ENCODE measurements at places on chromosomes 11 and 22. TPM values are rescaled to one million over a fixed set of nuclear protein-coding genes. Genes with fewer than 3 reads are reported as not detected.
A peak's percentile ranks its signal among the peaks of the same experiment; 100 is the strongest.

The FADS1 gene
- 0.55 TPM for total RNA-seq

The DDX10 gene
- 21.1 TPM for total RNA-seq

The DDX25 gene
- not detected for total RNA-seq

DNA sequence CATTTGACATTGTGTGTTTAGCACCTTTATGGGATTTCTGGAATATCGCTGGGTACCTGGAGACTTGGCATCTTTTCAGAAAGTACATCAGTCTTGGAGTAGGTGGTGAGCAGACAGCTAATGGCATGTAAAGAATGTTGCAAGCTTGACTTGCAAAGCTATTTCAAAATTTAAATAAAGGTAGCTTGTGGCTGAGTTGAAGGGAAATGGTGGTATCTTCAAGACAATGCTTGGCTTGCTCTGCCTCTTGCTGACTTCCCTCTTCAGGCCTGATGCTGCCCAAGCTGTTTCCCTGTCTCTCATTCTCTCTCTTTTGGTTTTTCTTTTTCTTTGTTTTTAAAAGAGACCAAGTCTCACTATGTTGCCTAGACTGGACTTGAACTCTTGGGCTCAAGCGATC is 13.2 kb downstream of the ZNRF3 start:
- no peak for DNase-seq

GRCh38 chr11:33258631-33259205 is 1.5 kb downstream of the HIPK3 start:
- no peak for DNase-seq

- no peak for DNase-seq
Observed at GRCh38 chr11:95365348-95365747, 134.3 kb upstream of the SESN3 start.

DNA sequence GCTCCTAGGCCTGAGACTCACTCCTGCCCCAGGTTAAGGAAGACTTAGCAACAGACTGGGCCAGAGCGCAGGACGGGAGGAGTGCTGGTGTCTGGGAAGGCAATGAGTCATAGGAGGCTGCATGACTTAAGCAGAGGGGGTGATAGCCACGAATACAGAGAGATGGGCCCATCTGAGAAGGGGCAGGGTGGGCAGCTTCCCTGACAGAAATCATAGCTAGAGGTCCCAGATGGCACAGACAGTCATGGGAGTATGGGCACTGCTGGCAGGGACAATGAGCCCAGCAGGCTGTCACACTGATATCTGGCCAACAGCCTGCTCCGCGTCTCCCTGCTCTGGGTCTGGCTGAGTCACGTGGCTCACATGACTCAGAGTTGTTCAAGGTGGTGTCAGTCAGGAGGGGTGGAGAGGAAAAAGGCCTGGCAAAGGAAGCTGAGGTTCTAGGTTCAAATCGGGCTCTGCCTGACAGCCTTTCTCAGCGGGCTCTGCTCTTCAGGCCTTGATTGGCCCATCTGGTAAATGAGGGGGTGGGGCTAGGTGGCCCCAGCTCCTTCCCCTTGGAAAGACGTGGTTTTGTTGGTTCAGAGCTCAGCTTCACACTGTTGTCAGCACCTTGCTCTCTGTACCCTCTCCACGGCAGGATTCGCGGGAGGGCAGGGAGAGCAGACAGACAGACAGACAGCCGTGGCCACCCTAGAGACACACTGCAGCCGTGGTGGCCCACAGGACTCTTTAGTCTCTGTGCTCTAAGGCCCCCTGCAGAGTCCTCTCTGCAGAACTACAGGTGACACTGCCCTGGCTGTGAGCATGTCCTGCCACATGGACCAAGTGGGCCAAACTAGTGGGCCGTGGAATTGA is 47.8 kb downstream of the DBX1 start:
- DNase-seq = no peak

DNA sequence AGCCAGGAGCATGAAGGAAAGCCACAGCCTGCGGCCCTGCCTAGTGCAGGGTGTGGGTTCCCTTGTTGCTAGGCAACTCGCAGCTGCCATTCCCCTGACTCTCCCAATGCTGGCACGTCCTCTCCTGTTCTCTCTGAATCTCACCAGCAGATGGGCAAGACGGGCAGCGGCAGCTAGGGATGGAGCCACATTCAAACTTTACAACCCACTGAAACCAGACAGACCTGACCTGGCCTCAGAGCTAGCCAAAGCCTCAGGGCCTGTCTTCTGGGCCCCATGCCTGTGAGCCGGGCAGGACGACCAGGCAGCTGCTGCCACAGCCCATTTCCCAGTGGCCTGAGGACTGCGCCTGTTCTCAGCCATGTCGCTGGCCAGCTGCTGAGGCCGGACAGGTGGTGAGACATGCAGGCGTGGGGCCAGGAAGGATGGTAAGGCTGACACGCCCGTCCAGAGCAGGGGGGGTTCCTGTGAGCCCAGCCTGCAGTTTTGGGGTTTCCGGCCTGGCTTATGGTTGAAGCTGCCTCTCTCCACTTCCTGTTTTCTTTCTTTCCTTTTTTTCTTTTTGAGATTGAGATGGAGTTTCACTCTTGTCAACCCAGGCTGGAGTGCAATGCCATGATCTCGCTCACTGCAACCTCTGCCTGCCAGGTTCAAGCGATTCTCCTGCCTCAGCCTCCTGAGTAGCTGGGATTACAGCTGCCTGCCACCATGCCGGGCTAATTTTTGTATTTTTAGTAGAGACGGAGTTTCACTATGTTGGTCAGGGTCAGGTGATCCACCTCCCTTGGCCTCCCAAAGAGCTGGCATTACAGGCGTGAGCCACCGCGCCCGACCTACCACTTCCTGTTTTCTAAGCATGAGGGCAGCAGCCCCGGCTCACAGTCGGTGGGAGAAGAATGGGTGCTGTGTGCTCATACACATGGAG is 4.1 kb downstream of the SUN2 start:
- DNase-seq = peak; percentile 92

GRCh38 chr11:1111545-1112212 is 37.0 kb downstream of the MUC2 start:
- DNase-seq = no peak

DNA sequence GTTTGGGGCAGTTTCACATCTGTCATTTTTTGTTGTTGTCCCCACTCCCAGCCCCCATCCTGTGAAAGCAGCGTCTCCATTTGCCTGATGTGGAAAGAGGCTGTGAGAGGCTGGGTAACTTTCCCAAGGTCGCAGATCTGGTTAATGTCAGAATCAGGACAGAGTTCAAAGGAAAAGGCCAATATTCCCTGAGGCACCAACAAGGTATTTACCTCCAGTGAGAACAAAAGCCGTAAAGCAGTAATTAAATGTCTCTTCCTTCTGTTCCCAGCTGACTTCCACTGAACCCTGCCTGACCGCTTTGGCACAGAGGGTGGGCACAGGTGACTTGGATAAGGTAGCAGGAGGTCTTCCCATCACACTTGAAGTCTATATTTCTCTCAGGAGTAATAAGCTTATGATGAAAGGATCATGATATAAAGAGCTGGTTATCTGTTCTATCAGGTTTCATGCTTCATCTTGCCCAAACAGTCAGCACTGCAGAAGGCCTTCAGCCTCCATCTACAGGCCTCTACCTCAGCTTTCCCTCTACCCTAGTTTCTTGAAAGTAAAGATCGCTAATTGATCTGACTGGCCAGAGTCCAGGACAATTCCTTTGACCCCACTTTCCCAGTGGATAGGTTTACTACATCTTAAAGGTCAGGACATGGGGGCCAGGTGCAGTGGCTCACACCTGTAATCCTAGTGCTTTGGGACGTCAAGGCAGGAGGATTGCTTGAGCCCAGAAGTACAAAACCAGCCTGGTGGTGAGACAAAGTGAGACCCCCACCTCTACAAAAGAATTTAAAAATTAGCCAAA is 9.4 kb downstream of the C11orf91 start:
- DNase-seq = no peak

DNA sequence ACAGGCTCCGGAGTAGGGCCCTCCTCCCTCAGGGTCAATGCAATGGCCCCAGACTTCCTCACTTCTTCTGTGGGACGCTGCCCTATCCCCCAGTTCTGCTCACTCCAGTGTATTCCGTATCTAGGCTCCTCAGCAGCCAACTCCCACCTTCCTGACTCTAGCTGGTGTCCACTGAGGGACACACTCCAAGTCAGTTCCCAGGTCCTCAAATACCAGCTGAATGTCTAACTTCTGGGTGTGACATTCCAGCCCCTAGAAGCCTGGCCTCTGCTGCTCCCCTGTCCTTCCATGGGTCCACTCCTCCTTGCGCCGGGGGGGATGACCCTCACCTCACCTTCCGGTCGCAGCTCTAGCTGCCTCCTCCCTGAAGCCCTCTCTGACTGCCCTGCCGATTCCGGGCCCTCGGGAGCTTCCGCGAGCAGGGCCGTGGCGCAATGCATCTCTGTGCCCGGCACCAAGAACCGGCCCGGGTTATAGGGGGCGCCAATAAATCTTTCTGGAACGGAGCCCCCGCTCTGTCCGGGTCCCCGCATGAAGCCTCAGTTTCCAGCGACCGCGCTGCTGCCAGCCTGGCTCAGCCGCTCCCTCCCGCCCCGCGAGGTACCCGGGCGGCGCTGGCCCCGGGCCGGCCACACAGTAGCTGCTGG is 15.4 kb downstream of the BAD start:
- DNase-seq = no peak

- DNase-seq = no peak
Observed at GRCh38 chr11:65427691-65428577, 5.3 kb downstream of the NEAT1 start.

DNA sequence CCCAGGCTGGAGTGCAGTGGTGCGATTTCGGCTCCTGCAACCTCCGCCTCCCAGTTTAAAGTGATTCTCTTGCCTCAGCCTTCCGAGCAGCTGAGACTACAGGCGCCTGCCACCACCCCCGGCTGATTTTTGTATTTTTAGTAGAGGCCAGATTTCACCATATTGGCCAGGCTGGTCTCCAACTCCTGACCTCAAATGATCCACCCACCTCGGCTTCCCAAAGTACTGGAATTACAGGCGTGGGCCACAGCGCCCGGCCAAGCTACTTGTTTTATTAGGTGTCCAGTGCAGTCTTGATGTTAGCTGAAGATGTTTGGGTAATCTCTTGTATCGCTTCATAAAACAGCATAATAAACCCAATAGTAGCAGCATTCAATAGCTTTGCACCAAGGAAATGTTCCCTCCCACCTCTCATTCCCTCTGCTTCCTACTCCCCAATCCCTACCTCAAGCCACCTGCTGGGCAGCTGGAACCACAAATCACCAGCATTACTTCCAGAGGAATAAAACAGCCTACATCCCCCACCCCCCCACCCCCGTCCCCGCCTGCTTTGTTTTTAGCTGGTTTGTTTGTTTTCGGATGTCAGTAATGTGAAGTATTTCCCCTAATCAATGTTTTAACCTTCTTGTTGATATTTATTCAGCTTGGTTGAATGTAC is 11.0 kb upstream of the GRIK4 start:
- no peak for DNase-seq

DNA sequence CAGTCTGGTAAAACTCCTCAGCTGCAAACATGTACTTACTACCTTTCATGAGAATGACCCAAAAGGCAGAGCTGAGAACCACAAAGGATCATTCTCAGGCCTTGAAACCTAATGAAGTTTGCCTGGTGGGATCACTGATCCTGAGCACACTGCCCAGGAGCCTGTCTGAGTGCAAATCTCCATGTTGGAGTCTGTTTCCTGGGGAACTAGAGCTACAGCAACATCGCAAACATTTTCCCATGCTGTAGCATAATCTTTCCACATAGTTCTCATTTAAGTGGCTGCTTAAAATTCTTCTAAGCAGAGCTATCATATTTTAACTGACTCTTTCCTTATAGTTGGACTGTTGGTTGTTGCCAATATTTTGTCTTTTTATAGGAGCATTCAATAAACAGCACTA is 58.5 kb downstream of the GUCY1A2 start:
- DNase-seq = no peak

DNA sequence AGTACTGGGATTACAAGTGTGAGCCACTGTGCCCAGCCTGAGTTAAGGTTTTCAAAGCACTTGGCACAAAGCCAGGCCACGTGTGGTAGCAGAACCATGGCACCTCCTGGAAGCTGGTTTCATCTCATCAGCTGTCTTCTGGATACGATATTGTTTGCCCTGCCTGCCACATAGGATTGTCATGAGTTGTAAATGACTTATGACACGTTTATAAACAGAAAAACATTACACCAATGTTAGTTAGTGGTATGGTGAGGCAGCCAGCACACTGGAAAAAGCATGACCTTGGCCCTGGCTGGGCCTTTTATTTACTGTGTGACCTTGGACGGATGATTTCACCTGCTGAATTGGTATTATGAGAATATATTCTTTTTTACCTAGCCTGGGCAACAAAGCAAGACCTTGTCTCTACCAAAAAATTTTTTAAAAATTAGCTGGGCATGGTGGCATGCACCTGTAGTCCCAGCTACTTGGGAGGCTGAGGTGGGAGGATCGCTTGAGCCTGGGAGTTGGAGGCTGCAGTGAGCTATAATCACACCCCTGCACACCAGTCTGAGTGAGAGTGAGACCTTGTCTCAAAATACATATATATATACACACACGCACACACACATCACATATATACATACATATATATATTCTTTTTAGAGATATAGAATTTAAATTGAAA is 24.0 kb upstream of the MYH9 start:
- DNase-seq = no peak

- DNase-seq = no peak
Observed at GRCh38 chr11:34728609-34729008, 107.7 kb downstream of the EHF start.

DNA sequence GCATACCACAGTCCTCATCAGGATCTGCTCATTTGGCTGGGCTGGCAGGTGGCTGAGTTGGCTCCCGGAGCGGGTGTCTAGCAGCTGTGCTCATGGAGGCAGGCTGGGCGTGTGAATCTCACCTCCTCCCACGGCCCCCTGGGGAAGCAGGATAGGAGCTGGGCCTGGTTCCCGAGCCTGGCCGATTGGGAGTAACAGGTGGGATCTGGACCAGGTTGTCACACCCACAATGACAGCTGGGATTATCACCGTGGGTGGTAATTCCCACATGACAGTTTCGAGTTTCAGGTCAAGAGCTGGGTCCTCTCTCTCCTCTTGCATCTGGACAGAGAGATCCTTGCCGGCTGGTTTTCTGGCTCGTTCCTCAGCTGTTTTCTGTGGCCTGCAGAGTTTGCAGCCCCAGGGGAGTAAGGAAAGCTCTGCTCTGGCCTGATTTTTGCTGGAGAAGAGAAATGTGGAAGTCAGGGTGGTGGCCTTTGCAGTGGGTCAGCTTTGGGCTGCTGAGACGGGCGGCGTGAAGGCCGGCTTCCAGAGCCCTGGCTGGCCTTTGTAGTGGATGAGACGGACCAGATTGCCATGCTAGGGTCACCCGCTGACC is 57.0 kb downstream of the BCR start:
- no peak for DNase-seq

- no peak for DNase-seq
Observed at GRCh38 chr11:62443390-62444235, 24.8 kb downstream of the SCGB1A1 start.

GRCh38 chr22:39958009-39958711 is 2.0 kb upstream of the TMA7B start:
- DNase-seq = no peak
